Activated T-cell treated with anti-CD3 and anti-CD28 coated beads, Interleukin-2, amount 50 U/mL, for 48 hours (primary cell): ENCODE measurements at places on chromosomes 5 and 9.

- no peak for DNase-seq
Observed at GRCh38 chr9:90658783-90659182, 16.2 kb upstream of the DIRAS2 start.

- no peak for DNase-seq
Observed at GRCh38 chr5:15610216-15610615, 110.2 kb downstream of the FBXL7 start.

- no peak for DNase-seq
Observed at GRCh38 chr5:72372331-72372730, 52.2 kb downstream of the PTCD2 start.

DNA sequence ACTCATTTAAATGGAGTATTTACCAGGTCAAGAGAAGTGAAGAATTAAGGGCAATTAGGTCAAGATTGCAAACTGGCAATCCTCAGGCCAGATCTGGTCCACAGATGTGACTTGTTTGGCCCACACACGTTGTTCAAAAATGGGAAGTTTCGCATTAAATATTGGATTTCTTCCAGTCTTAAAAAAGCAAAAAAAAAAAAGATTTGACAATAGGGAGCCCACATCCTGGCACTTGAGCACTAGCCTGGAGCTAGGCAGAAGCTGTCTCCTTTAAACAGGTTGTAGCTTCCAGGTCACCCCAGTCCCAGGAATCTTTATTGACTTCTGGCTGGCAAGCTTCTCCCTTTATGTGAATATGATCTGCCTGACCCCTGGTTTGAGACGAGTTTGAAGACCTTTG, 520.4 kb downstream of the RAB3C start:
- no peak for DNase-seq

- DNase-seq, result no peak
Observed at GRCh38 chr5:53089481-53089991, 20.0 kb downstream of the MOCS2 start.

- DNase-seq, result peak; percentile 63
Observed at GRCh38 chr9:121498150-121498486, 1.5 kb downstream of the GGTA1 start.

DNA sequence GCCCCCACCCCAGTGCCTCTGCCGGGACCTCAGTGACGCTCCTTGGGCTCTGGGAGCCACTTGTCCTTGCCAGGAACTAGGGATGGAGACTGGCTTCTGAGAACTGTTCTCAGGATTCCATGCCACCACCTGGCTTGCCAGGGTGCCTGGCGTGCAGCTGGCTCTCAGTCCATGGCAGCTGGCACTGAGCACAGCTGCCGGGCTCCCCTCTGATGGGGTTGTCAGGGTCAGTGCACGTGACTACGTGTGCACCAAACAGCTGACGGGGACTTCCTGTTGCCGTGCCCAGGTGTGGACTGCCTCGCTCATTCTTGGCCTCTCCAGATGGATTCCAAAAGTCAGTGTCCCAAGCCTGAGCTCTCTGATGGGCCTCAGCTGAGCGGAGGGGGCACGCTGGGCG, 9.4 kb downstream of the KCNT1 start:
- DNase-seq, result no peak

- DNase-seq, result no peak
Observed at GRCh38 chr9:8809741-8810140, 1010.2 kb upstream of the DMAC1 start.

GRCh38 chr5:167819406-167819805, 472.0 kb upstream of the WWC1 start:
- no peak for DNase-seq

- no peak for DNase-seq
Observed at GRCh38 chr5:14937254-14937653, 65.7 kb upstream of the ANKH start.

DNA sequence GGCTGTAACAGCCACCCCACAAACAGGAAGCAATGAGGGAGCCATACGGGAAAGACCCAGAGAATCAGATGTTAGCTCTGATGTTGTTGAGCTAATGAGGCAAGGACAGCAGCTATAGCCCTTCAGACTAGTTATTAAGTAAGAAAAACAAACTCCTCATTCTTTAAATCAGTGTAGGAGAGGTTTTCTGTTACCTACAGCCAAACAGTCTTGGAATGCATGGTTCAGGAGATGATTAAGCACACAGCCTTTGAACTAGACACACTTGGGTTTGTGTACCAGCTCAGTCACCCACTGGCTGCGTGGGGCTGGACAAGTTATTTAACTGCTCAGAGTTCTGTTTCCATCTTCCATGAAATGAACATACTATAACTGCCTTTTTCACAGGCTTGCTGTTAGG, 68.1 kb downstream of the SPOCK1 start:
- no peak for DNase-seq

DNA sequence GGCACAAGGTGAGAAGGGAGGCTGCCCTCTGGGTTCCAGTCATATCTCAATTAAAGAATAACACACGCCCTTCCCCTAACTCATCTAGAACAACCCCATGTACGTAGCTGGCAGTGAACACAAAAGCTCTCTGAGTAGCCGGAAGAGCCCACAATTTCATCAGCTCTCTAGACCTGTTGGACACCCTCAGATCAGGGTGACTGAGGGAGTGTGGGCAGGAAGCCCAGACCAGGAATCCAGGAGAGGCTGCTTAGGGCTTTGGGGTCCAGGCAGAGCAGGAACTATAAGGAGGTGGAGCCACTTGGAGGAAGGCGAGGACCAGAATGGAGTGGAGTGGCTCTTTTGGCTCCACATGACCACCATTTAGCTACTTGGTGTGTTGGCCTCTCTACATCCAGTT, 237.4 kb downstream of the NR3C1 start:
- no peak for DNase-seq

DNA sequence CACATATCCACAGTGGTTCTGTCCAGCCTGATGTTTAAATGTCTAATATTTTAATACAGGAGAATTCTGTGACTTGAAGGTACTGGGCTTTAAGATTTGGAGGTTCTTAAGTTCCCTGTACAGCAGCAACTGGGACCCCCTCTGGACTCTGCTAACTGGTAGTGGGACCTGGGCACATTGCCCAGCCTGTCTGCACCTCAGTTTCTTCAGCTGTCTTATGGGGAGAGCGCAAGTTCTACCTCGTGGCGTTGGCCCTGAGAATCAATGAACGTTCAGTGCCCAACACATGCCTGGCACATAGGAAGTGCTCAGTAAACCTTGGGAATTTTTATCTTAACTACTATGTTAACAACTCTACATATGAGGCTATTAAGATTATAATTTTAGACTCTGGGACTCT, 1.4 kb downstream of the SLC2A6 start:
- DNase-seq, result no peak

DNA sequence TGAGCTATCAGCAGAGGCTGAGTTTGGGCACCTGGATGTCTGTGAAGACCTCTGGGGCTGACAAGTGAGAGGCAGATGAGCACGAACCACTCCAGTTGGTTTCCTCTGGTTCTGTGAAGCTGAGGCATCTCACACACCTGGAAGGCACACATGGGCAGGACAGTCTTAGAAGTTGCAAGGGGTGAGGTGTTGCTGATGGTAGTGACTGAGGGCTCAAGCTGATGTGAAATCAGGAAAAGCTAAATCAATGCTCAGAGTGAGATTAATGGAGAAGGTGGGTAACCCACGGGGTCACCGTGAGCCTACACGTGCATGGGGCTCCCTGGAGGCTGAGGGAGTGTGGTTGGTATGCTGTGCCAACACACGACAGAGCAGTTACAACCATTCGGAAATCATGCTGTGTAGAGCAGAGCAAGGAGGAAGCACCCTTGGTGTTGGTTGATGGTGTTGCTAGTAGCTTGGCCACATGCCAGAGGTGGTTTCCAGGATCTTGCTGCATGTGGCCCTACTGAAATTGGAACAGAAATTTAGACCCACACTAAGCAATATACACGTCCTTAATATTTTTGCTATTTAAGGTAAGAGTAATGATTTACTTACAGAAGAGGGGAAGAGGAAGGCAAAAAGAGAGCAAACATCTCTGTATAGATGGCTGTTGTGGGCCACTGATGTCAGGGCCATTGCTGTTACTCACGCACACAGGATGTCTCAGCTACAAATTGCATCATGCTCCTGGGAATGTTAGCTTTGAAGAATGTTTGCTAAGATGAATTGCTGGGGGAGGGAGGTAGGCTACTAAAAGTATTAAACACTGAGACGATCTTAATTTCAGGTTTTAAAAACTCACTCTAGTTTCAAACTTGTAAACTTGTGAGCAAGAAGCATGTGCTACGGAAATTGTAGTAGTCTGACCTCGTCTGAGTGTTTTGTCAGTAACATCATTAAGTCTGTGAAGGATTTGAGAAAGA, 170.5 kb downstream of the ARHGEF28 start:
- no peak for DNase-seq

- DNase-seq, result no peak
Observed at GRCh38 chr5:146042628-146043279, 62.6 kb downstream of the PLAC8L1 start.

DNA sequence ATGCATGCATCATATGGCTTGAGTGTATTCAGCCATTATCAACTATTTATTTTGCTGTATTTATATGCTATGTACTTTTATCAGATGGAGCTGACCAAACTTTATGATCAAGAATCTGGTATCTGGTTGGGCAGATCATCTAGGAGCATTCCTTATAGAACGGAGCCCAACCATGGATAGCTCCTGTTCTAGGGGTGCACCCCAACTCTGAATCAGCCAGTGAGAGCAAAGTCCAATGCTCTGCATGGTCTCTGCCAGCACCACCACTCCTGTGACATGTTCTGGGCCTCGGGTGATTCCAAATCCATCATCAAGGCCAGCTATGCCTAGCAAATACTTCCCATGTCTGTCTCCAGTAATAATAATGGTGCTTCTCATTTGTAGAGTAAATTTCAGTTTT, 517.5 kb downstream of the AGTPBP1 start:
- DNase-seq, result no peak

DNA sequence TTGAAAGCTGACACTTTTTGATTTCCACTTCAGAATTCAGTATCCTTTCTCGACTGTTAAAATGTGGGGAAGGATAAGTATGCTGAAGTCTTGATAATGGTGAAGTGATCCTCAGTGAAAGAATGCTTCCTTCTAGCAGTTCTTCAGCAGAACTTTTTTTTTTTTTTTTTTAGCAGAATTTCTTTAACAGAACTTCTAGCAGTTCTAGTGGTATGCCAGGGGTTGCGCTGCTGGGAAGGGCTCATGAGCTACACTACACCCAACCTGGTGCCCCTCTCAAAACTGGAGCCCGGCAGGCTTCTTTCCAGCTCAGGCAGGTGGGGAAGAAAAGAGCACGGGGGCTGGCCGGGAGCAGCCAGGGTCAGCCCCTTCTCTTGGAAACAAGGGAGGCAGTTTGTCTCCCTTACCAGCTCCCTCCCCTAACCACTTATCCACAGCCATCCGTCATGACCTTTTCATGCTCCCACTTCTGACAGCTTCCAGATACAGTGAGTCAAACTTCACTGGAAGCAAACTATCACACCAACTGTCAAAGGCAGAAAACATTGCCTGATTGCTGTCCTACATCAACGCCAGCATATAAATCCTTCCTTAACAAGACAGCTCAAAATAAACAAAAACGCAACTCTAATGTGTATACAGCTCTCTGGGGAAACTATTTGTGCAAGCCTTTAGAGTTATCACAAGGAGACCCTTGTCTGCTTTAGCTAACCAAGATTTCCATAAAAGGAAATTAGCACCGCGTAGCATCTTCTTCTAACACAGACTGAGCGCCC, 211.5 kb downstream of the GAPVD1 start:
- DNase-seq, result no peak

GRCh38 chr5:151751091-151751490, 7.3 kb downstream of the ATOX1 start:
- no peak for DNase-seq

DNA sequence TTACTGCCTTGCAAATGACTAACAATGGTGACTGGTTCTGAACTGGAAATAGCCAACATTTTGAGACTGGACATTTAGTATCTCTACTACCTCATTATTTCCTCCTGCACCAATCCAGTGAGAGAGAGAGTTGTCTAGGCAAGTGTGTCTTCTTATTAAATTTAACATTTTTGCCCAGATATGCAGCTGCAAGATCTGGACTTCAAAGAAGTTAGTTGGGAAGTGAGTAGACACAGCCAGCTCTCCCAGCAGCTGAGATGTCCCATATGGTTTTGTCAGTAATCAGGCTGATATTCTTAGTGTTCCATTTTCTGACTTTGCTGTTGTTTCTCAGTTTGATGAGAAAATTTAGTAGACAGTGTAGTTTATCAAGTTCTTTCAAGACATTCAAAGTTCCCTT, 1778.8 kb upstream of the CDH6 start:
- no peak for DNase-seq

DNA sequence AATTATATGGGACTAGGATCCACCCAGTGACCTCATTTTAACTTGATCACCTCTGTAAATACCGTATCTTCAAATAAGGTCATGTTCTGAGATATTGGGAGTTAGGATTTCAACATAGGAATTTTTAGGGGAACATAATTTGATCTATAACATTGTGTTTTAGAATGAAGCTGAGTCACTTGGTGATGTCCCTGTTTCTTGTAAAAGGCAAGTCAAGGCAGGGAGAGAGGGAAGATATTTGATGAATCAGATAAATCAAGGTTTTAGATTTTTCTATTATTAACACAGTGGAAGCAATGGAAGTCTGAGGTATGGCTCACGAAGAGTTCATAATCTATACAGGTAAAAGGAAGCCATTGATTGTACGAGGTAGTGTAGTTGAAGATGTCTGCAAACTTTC, 11.8 kb upstream of the GPR151 start:
- DNase-seq, result no peak

DNA sequence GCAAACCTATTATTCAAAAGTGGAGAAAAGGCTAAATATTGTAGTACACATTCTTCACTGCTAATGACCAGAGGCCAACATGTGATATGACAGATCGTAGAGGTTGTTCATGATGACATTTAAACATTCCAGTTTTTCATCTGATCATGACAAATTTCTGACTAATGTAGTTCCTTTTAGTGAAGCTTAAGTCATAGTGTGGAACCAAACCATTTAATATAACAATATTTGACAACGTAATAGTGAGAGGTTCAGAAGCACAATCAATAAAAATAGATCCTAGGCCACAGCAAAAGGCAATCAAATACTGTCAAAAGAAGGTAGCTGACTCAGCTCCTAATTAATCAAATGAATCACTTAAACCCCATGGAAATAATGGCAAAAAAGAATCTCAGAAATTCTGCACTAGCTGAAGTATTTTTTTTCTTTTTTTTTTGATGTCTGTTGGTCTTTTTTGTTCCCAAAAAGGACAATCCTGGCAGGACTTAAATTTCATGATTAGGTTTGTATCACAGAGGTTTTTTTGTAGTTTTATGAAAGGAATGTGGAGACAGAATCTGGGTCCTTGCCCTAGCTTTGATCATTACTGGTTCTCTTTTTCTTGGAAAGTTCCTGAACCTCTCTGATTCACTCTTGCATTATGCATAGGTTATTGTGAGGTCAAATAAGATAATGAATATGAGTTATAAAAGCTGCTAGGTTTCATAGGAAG, 795.0 kb downstream of the DTWD2 start:
- no peak for DNase-seq

DNA sequence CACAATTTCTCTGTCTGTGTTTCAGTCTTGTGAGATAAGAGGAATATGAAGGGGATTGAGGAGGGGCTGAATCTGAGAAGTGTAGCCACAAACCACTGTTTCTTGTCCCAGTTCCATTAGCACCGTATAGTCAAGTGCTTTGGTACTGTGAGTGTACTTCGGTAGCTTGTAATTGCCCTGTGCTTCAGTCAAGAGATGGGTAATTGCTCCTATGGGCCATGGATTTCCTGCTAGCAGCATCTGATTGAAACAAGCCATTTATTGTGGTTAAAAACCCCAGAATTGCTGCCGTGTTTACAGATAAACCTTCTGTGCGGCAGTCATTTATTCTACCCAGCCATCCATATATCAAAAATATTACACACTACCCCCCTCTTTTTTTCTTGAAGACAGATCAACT, 98.6 kb downstream of the MAT2B start:
- DNase-seq, result no peak

- no peak for DNase-seq
Observed at GRCh38 chr9:112084334-112084733, 90.8 kb downstream of the SUSD1 start.
